ENCODE measurements at places on chromosomes 6 and 20. TPM values are rescaled to one million over a fixed set of nuclear protein-coding genes. Genes with fewer than 3 reads are reported as not detected.

DNA sequence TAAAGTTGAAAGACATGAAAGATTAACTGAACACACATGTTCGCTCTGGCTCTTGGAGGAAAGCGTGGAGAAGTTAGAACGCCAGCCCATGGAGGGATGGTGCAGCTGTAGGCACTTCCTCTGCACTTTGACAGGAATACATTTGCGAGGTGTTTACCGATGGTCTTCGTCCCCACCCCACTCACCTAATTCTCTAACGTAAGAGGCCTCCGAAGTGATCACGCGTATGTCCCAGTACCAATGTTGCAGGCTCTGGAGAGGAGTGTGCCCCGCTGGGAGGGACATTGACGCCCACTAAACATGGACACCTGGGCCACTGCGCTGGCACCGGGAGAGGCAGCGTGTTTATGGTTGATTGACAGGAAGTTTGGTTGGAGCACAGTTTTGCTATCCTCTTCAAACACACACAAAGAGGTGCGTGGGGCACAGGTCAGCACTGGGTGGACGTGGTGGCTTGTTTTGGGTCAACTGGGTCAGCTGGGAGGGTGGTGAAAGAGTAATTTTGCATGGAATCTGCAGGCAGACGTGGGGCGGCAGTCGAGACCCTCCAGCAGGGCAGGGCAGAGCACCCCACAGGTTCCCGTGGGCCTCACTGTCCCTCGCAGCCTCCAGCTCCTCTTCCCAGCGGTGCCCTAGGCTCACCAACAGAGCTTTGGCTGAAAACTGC, 110.1 kb downstream of the DLL1 start:
- H3K36me3 ChIP-seq = no peaks in the 10 kb centered on the region
- no peaks in the 10 kb centered on the region for H3K27me3 ChIP-seq
- no peak overlapping the region for H3K4me3 ChIP-seq
- H3K4me1 ChIP-seq = no peaks in the 10 kb centered on the region
- H3K27ac ChIP-seq = no peak overlapping the region

Gene ECT2L
- not detected for total RNA-seq

DNA sequence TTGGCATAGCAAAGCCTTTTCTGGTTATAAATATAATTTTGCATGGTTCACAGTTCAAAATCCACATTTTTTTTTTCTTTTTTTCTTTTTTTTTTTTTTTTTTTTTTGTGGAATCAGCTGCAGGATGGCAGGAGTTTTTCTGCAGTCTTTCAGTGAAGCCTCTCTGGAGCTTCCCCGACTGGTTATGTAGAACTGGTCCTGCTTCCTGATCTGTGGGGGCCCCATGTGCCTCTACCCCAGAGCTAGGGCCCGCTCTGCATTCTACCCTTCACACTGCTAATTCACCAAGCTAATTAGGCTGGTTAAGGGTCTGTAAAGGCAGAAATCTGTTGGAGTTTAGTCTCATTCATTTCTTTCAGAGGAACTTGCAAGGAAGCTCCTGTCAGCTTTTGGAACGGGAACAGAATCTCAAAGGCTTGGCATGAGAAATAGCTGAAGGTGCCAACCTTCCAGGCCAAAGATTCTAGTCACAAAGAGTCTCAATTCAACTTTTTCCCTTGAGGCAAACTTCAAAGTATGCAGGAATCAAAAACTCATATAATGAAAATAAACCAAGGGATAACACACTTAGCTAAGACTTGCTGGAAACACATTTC, 45.5 kb downstream of the HMGN3 start:
- no peak overlapping the region for H3K4me3 ChIP-seq
- H3K27ac ChIP-seq = no peak overlapping the region
- H3K4me1 ChIP-seq = peaks cover 13% of the 10 kb centered on the region
- no peaks in the 10 kb centered on the region for H3K36me3 ChIP-seq
- DNase-seq = no peak

Gene OR2J3
- total RNA-seq = not detected

Gene MAFB
- total RNA-seq = 82.9 TPM

GRCh38 chr6:119296036-119297035, 53.2 kb downstream of the MAN1A1 start:
- peak overlapping the region; percentile 48 for H3K4me3 ChIP-seq
- no peaks in the 10 kb centered on the region for H3K27me3 ChIP-seq
- H3K27ac ChIP-seq = peak overlapping the region; percentile 2
- no peaks in the 10 kb centered on the region for H3K36me3 ChIP-seq
- H3K4me1 ChIP-seq = peaks cover 18% of the 10 kb centered on the region

DNA sequence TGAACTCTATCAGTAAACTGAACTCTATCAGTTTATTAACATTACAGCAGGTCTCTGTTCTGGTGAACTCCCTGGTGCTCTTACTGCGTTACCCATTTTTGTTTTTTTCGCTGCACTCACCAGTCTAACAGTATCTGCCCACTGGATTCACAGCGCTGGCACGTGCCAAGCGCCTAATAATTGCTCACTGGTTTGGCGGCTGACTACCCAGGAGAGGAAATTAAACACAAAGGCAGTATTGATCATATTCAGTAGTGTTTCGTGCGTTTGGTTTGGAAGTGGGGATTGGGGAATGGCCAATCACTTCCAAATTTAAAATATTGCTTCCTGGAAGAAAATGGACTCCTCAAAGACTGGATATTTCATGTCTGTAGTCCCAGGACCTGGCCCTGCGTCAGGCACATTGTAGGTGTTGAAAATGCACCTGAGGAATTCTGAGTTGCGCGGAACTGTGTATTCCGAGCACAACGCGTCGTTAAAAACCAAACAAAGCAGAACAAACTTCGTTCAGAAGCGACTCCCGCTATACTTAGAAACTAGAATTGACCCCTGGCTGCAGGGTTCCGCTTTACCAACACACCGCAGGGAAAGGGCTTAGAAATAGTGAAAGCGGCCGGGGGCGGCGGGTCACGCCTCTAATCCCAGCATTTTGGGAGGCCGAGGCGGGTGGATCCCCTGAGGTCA, 1.1 kb upstream of the RPS12 start:
- peak overlapping the region; percentile 66 for H3K27ac ChIP-seq
- H3K4me1 ChIP-seq = peaks cover 31% of the 10 kb centered on the region
- H3K4me3 ChIP-seq = peak overlapping the region; percentile 83

Gene SHLD1
- total RNA-seq = 5.3 TPM

GRCh38 chr6:45375449-45375848, 2.3 kb downstream of the SUPT3H start:
- peaks cover 12% of the 10 kb centered on the region for H3K4me1 ChIP-seq
- DNase-seq = no peak
- H3K36me3 ChIP-seq = no peaks in the 10 kb centered on the region
- H3K27ac ChIP-seq = no peak overlapping the region

DNA sequence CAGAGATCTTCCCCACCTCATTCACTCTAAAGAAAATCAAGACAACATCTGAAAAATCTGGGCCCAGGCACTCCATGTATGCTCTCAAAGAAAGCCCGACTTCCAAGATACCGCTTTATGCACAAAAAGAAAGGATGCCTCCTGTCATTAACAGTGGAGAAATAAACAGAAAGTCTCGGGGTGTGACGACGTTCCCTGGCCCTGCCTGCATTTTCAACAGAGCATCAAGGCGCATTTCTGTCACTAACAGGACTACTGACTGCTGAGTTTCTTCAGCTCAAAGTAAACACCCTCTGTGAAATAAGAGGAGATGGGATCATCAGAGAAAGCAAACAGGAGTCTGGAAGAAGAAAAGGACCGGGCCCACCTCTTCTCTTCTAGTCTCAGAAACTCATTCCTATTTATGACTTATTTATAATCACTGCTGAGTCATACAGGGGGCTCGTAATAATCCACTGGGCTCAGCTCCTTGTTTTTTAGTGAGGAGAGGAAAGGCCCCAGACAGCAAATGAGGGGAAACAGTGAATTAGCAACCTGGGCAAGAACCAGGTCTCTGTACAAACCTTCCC, 99.7 kb downstream of the ZMYND8 start:
- no peaks in the 10 kb centered on the region for H3K27me3 ChIP-seq
- DNase-seq = no peak
- peak overlapping the region; percentile 56 for H3K27ac ChIP-seq
- peaks cover 6% of the 10 kb centered on the region for H3K36me3 ChIP-seq
- H3K4me3 ChIP-seq = peak overlapping the region; percentile 40

- H3K27me3 ChIP-seq = no peaks in the 10 kb centered on the region
- no peak overlapping the region for H3K27ac ChIP-seq
- no peak for DNase-seq
- no peaks in the 10 kb centered on the region for H3K36me3 ChIP-seq
These were observed 245.7 kb downstream of the RNF144B start for GRCh38 chr6:18632670-18633410.

DNA sequence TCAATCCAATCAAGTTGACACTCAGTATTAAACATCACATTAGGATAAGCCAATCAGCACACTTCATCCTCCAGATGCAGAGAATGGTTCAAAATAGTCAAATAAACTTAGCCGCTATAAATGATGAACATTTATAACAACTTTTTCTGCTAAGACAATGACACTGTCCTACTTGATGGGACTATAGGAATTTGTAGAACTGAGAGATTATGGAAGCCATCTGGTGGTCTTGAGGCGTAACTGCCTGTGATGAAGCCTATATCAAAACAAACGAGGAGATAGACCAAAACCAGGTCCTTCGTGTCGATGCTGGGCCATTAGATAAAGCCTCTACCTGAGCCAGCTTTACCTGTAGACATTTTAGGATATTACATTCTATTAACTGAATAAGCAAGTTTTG, 631.1 kb downstream of the COL12A1 start:
- H3K36me3 ChIP-seq = no peaks in the 10 kb centered on the region
- H3K4me1 ChIP-seq = no peaks in the 10 kb centered on the region
- no peak overlapping the region for H3K4me3 ChIP-seq

Gene GMPR
- total RNA-seq = 62.1 TPM

Gene F13A1
- total RNA-seq = 156 TPM

DNA sequence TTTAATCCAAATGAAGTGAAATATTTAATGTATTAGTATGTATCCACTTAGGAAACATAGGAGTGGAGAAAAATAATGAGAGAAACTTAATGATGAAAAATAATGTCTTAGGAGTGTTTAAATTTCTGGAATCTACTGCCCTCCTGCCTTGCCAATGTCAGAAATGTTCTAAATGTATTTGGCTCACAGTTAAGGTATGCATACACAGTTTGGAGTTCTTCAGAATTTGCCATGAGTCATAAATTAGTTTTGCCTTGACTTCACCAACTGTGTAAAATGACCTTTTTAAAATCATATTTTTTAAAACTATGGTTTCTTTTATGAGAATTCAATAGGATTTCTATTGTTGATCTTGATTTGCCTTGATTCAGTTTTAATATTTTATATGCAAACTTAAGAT, 191.7 kb upstream of the HSF2 start:
- H3K4me1 ChIP-seq = no peaks in the 10 kb centered on the region
- H3K36me3 ChIP-seq = no peaks in the 10 kb centered on the region
- no peak overlapping the region for H3K4me3 ChIP-seq
- H3K27me3 ChIP-seq = no peaks in the 10 kb centered on the region
- DNase-seq = no peak

Gene OLIG3
- total RNA-seq = not detected

DNA sequence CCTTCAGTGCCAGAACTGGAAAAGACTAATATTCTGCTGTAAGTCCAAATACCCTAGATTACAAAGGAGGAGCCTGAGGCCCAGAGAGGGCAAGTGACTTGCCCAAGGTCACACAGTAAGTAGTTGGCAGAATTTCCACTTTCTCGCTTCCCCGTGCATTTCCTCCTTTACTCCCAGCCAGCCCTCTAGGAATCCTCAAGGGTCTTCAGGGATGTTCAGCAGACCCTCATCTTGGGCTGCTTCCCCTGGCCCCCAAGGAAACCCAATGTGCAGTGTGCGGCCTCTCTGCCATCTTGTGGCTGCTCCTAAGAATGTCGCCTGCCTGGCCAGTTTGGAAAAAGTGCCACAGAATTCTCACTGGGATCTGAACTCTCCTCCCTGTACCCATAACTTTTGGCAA, 217.7 kb upstream of the LRFN2 start:
- no peak overlapping the region for H3K27ac ChIP-seq
- no peak for DNase-seq
- H3K27me3 ChIP-seq = no peaks in the 10 kb centered on the region
- no peaks in the 10 kb centered on the region for H3K4me1 ChIP-seq

- peaks cover 19% of the 10 kb centered on the region for H3K4me1 ChIP-seq
- no peak for DNase-seq
- no peak overlapping the region for H3K27ac ChIP-seq
- no peaks in the 10 kb centered on the region for H3K36me3 ChIP-seq
- H3K4me3 ChIP-seq = peak overlapping the region; percentile 62
- H3K27me3 ChIP-seq = no peaks in the 10 kb centered on the region
These were observed 649.7 kb upstream of the GJE1 start for GRCh38 chr6:141482796-141483597.

Gene GGTLC1
- total RNA-seq = not detected

Gene COL21A1
- 53.7 TPM for total RNA-seq

- H3K36me3 ChIP-seq = no peaks in the 10 kb centered on the region
- no peak overlapping the region for H3K4me3 ChIP-seq
- peaks cover 5% of the 10 kb centered on the region for H3K4me1 ChIP-seq
- no peaks in the 10 kb centered on the region for H3K27me3 ChIP-seq
- DNase-seq = no peak
These were observed 128.1 kb upstream of the STMND1 start for GRCh38 chr6:16973545-16974386.

DNA sequence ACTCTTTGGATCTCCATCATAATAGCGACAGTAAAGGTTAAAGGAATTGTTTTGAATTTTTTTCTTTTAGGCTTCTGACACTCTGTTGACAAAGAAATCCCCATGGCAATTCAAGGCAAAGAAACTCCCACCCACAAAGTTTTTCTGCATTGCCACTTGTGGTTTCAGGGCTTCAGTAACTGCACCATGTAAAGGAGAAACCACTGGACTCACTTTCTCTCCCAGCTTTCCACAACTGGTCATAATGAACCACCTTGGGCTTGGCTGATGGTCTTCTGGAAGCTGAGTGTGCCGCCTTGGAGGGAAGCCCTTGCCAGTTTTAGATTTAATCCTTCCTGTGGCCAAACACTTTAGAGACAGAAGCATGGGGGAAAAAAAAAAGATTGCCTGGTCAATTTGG, 163.1 kb downstream of the ISM1 start:
- no peaks in the 10 kb centered on the region for H3K4me1 ChIP-seq
- DNase-seq = no peak
- H3K27ac ChIP-seq = no peak overlapping the region
- H3K27me3 ChIP-seq = no peaks in the 10 kb centered on the region
- no peak overlapping the region for H3K4me3 ChIP-seq

- DNase-seq = no peak
- no peak overlapping the region for H3K27ac ChIP-seq
- H3K27me3 ChIP-seq = no peaks in the 10 kb centered on the region
- no peak overlapping the region for H3K4me3 ChIP-seq
- H3K4me1 ChIP-seq = no peaks in the 10 kb centered on the region
These were observed 31.6 kb upstream of the CENPW start for GRCh38 chr6:126308362-126308761.

- H3K36me3 ChIP-seq = no peaks in the 10 kb centered on the region
- no peaks in the 10 kb centered on the region for H3K27me3 ChIP-seq
- no peak overlapping the region for H3K4me3 ChIP-seq
- H3K27ac ChIP-seq = no peak overlapping the region
These were observed 153.2 kb downstream of the CDKAL1 start for GRCh38 chr6:20687494-20687893.
